Activated T-cell treated with anti-CD3 and anti-CD28 coated beads for 4 hours (primary cell): ENCODE measurements at places on chromosomes 2 and 18.

- DNase-seq: no peak
Observed at GRCh38 chr18:71329114-71329513, 1040.3 kb downstream of the SOCS6 start.

- no peak for DNase-seq
Observed at GRCh38 chr2:144277622-144278354, 242.1 kb downstream of the ZEB2 start.

DNA sequence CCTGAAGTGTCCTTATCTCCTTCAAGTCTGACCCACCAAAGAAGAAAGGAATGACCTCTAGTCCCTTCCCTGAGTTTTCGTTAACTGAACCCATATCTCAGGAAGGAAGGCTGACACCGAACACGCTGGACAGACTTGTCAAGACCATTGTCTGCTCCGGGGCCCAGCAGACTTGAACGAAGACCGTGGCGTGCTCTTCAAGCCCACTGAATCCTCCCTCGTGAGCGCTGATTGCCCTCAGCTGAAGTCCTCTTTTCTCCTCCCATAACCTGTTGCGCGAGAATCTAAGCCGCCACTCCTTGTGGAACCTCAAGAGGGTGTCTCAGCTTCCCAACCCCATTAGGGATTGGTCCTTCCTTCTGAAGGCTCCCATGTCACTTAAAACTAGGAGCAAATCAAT lies 634 bp upstream of the CNDP1 start:
- DNase-seq: no peak

GRCh38 chr2:19360266-19360965 lies 2.0 kb upstream of the OSR1 start:
- DNase-seq: no peak

DNA sequence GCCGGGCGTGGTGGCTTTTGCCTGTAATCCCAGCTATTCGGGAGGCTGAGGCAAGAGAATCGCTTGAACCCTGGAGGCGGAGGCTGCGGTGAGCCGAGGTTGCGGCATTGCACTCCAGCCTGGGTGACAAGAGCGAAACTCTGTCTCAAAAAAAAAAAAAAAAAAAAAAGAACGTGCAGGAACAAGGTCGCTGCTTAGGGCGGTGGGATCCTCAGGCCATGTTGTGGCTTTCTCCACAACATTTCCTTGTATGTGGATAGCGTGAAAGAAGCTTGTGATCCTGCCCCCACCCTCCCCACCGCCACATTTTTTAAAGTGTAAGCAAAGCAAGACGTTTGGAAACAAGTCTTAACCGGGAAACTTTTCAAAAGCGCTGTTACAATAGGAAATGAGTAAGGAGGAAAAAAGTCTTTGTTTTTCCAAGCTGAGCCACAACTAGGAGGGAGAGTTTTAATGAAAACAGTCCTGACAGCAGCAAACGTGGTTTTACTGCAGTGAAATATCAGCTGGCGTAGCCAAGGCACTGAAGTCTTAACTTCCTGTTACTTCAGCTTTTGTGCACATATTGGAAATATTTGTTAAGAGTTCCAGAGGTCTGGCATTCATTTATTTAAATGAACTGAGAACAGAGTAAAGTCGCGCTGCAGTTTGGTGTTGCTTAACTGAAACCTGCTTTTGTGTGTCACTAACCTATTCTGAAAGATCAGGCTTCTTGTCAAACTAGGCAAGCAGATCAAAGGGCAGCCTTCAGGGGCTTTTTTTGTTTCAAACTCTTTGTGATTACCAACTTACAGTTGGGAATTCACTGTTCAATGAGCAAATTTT lies 3.8 kb downstream of the TGIF1 start:
- no peak for DNase-seq

GRCh38 chr2:167191588-167191987 lies 303.3 kb downstream of the XIRP2 start:
- no peak for DNase-seq

DNA sequence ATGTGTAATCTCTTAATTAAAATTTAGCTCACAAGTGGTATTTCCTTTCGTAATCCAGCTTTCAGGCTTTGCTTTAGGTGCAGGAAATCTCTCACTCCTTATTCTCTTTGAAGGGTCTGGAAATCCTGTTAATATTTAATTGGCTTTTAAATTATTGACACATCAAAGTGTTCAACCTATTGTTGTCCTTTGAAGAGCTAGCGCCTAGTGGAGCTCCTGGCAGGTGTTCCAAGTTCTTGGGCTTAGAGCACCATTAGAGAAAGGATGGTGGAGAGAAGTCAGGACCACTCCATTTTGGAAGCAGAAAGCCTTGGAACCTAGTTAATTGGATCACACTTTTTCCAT lies 92.4 kb downstream of the CABLES1 start:
- DNase-seq: no peak

DNA sequence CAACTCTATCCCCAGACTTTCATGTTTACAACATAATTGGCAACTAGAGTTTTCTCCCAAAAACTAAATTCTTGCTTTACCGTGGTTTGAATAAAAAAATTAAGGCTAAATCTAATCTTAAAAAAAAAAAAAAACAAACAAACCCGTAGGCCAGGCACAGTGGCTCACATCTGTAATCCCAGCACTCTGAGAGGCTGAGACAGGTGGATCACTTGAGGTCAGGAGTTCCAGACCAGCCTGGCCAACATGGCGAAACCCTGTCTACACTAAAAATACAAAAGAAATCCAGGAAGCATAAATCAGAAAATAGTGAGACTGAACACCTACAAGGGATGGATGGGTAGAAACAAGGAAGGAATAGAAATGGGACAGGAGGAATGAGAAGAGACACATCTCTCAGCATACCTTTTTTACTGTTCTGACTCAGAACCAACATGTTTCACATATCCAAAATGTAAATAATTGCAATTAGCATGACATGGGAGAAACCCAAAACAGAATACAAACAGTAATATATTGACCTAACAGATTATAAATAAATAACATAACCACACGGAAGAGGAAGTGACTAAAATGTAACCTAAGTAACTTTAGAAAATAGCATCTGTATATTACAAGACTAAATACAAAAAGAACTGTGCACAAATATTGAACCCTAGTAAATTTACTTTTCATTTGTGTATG lies 17.5 kb downstream of the MGAT4A start:
- DNase-seq: no peak

DNA sequence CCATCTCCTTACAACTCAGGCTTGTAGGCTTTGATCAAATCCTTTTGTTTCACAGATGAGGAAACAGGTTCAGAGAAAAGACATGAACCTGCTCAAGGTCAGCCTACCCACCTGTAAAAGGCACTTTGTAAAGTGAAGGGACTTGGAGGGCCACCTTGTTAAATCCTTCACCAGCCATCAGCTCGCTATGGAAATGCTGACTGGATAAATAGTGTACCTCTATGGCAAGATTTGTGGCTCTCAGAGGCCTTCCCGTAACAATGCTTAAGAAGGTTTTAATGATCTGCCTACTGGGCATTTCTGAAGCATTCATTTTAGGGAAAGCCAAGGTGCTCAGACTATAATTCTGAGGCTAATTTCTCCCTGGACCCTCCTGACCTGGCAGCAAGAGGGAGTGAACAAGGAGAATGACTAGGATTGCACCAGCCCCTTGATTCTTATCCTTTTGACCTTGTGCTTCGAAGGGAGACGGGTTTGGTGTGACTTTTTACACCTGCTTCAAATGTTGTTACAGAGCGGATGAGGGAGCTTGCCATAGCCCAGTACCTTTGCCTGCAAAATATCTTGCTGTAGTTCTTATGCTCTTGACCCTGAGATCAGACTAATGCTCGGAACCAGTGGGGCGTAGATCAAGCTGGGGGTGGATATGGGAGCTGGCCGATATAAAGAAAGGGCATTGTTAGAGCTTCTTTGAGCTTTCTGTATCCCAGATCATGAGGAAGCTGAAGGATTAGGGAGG lies 90.9 kb upstream of the CXCR4 start:
- no peak for DNase-seq
